ENCODE measurements at places on chromosomes 12 and 14.

- peak; percentile 75 for DNase-seq
Measured at GRCh38 chr12:9741726-9742125, 8.8 kb upstream of the CLECL1 start.

DNA sequence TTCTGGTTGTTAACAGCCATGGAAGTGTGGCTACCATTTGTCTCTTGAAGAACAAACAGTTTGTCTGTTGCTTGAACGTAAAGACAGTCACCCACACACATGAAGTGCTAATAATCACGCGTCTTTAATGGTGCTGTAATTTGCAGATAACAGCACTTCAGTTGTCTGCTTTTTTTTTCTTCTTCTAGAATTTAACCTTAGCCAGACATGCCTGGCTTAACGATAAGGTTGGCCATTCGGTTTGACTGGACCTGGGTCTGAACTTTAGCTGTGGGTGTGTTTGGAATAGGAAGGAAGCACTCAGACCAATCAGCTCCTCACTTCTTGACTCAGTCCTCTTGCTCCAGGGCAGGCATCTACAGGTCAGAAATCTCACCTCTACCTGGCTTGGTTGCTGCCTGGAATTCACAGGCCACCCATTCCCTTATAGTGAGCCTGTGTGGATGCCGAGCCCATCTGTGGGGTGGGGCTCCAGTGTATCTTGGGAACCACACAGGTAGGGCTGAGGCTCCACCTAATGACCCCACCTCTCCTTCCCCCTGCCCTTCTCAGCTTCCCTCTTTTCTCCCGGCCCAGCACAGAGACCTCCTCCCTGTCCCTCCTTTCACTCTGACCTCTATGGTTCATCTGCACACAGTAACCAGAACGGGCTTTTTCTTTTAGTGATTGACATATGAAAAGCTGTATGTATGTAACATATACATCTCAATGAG lies 246.4 kb upstream of the PWP1 start:
- DNase-seq = no peak

DNA sequence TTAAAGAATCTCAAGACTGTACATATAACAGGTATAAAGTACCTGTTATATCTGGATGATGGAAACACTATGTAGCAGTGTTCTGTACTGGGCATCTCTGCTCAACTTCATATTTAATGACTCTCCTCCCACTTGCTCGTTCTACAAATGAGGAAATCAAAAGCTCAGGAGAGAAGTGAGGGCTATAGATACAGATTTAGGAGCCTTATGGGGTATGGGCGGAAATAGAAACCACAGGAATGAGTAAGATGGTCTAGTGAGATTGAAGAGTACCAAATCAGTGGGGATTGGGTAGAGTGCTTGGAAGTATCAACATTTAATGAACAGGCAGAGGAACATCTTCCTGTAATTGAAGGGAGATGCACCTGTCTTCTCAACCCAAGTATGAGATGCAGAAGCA lies 23.8 kb upstream of the POLR3B start:
- DNase-seq = no peak

GRCh38 chr12:93060666-93061472 lies 131.8 kb upstream of the EEA1 start:
- DNase-seq = no peak

DNA sequence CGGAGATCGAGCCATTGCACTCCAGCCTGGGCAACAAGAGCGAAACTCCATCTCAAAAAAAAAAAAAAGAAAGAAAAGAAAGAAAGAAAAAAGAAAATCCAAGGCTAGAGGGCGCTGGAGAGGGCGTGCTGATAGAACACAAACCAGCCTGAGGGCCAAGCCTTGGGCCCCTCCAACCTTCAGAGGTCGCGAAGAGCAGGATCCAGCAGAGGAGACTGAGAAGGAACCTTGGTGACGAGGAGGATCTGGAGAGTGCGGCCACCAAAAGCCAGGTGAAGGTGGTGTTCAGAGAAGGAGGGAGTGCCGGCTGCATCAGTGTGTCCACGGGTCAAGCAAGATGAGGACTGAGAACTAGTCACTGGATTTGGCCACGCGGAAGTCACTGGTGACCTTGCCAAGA lies 4.1 kb upstream of the DYNC1H1 start:
- no peak for DNase-seq

DNA sequence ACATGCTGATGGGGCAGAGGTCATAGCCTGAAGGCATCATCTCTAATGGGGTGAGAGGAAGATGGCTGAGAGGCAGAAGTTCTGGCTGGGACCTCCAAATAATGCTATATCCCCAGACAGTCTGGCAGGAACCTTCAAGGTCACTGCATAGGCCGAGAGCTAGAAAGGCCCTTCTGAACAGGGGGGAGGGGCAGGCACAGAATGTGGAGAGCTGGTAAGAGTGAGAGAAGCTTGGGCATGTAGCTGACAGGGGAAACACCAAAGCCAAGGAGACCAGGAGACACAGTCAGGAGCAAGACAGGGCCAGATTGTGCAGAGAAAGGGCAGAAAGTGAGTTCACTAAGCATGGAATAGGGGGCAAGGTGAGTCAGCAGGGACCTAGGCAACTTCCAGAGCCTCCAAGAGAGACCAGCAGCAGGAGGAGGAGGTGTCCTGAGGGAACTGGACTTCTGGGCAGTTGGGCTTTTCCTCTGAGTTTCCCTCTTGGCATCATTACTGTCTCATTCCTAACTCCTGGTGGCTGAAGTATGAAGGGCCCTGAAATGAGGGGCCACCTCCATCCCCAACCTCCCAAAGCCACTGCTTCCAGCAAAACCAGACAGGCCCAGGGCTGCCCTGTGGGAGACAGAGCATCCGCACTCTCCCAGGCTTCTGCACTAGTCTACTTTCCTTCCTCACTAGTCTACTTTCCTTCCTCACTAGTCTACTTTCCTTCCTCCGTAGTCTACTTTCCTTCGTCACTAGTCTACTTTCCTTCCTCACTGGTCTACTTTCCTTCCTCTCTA lies 17.1 kb downstream of the ANO2 start:
- no peak for DNase-seq

DNA sequence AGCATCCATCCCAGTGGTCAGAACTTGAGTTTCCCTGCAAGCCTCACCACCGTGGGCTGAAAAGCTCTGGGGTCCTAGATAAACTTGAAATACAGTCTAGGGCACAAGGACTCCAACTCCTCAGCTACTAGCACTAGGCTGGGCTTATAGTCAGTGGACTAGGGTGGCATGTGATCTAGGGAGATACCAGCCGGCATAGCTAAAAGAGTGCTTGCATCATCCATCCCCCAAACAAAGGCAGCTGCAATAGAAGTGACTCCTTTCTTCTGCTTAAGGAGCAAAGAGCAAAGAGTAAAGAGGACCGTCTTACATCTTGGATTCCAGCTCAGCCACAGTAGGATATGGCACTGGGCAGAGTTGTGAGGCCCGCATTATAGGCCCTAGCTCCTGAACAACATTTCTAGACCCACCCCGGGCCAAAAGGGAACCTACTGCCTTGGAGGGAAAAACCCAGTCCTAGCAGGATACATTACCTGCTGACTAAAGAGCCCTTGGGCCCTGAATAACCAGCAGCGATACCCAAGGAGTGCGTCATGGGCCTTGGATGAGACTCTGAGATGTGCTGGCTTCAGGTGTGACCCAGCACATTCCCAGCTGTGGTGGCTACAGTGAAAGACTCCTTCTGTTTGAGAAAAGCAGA lies 17.9 kb upstream of the SOS2 start:
- no peak for DNase-seq

GRCh38 chr14:104130974-104131651 lies 7.3 kb upstream of the KIF26A start:
- peak; percentile 19 for DNase-seq
